Cortex of kidney (tissue), 1 donor: ENCODE measurements at places on chromosomes 7 and 10.

- no peak for DNase-seq
Observed at GRCh38 chr10:27188259-27188658, 33.1 kb downstream of the MASTL start.

GRCh38 chr10:125792342-125793300 is 17.0 kb upstream of the MMP21 start:
- DNase-seq: no peak

- no peak for DNase-seq
Observed at GRCh38 chr10:49104323-49104722, 11.0 kb downstream of the VSTM4 start.

DNA sequence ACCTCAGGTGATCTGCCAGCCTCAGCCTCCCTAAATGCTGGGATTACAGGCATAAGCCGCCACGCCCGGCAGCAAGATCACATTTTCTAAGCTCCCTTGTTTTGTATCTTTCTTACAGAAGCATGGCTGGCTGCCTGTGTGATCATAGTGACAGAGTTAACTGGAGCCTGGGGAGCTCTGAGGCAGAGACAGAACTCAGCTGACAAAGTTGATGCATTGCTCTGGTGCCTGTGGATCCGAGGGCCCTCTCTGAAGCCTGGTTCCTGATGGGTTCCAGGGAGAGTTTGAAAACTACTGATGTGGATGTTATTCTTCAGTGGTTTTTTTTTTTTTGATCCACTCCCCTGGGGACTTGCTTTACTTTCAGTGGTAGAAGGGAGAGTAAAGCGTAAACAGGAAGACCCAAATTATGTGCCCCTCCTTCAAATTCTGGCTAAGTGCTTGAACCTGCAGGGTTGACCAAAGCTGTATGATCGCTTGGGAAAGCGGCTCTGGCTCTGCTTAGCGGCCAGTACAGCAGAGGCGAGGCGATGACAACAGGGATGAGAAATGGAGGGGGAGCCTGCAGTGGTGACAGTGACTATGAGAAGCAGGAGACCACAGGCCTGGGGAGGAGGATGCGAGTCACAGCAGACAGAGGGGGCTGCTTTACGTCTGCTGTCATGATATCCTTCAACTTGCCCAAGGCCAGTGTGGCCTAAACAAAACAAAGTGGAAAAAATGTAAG is 6.8 kb upstream of the EFCAB10 start:
- no peak for DNase-seq

DNA sequence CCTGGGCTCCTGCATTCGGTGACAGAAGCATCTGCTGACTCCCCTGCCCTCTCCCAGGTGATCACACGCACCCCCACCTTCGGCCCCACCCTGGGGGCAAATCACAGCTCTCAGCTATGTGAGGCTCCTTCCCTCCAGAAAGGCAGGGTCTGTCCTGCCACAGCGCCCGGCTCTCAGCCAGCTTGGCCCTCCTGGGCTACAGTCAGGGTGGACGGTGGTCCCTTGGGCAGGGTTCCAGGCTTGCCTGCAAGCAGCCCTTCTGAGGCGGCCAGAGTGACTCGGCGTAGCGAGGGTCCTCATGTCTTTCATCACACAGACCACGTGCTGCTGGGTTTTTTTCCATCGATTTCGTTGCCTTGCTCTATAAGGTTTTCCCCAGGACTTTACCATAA is 53.6 kb upstream of the EBF3 start:
- DNase-seq: no peak

GRCh38 chr10:49382226-49382625 is 13.7 kb downstream of the DRGX start:
- no peak for DNase-seq

- no peak for DNase-seq
Observed at GRCh38 chr7:21543528-21544302, 876 bp downstream of the DNAH11 start.

GRCh38 chr10:96124230-96125141 is 5.6 kb upstream of the ZNF518A start:
- no peak for DNase-seq

- no peak for DNase-seq
Observed at GRCh38 chr7:21251151-21251800, 176.6 kb upstream of the SP4 start.

GRCh38 chr10:47016564-47016963 is 105.3 kb downstream of the PTPN20 start:
- no peak for DNase-seq

DNA sequence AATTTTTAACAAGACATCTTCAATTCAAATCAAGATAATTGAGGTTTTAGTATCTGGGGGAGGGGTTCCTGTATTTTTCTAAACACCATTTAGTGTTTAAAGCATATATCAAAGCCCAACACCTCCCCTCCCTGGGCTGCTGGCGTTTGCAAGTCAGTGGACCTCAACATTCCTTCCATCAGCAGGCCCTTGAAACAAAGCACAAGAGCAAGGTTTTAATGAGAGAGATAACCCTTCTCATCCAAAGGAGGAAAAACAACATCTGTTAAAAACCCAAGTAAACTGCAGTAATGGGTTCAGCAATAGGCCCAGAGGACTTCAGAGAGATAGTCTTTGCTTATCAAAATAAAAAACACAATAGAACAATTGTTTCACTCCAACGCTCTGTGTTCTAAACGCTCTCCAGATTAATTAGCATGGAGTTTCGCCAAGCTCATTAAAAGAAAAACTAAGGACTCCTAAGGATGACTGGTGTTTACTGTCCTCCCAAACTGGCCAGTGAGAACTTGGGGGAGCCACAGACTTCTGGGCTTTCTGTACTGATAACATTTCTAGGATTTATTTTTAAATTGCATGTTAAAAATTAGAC is 2.5 kb downstream of the JCAD start:
- no peak for DNase-seq

DNA sequence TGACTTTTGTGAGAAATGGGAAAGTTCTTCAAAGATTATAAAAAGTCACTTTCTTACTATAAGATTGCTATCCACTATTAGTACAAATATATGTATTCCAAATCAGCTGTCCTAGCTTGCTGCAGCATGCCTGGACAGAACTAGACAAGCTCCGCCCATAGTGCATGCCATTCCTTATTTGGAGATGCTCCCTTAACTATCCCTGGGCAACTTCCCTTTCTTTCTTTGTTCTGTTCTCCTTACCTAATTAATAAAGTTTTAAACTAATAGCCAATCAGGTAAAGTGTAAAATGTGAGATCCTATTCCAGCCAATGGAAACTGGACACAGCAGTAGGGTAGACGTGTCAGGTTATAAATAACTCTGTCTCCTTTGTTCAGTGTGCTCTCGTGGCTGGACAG is 281.9 kb downstream of the CAMK1D start:
- DNase-seq: no peak

GRCh38 chr7:32515890-32516550 is 20.7 kb downstream of the AVL9 start:
- no peak for DNase-seq

DNA sequence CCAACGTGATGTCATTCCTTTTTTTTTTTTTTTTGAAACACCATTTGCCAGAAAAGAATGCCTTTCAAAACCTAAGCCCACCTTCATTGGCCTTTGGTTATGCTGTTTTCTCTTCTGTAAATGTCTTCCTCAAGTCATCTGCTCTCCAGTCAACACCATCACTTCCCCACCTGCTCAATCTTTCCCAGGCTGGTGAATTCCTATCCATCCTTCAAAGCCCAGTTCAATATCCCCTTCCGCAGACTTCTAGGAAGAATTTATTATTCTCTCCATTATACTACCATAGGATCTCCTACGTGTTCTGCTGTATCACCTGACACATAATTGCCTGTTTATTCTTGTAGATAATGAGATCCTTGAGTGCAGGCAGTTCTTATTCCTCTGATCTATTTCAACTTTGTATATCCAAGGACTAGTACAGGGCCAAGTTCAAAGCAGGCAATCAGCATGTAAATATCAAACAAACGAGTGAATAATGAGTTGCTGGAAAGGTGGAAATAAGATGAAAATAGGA is 73.5 kb upstream of the PRR15 start:
- DNase-seq: no peak

DNA sequence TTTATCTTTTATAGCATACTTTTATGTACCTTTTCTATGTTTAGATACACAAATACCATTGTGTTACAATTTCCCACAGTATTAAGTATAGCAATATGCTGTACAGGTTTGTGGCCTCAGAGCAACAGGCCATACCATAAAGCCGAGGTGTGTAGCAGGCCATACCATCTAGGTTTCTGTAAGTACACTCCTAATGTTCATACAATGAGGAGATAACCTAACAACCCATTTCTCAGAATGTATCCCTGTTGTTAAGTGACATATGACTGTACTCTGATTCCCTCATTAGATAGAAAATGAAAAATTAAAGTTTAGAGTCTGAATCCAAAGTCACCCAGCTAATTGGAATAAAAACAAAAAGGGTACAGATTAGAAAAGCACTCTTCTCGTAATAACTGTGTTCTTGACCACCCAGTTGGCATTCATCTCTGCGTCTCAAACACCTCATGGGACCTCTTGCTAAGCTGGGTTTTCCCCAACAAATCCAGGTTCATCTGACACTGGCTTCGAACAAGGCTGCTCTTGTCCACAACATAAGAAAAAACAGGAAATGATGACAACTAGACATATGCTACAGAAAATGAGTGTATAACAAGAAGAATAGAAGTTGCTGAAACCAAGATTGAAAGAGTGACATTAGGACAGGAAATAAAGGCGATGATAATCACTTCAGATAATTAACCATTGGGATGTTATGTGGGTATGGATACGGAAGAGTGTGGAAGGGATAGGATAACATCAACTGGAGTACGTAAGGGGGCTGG is 1.4 kb downstream of the NDUFB8 start:
- DNase-seq: no peak

GRCh38 chr7:38950309-38950708 is 27.4 kb upstream of the POU6F2 start:
- no peak for DNase-seq

GRCh38 chr7:2633538-2634266 is 1.9 kb downstream of the TTYH3 start:
- no peak for DNase-seq

DNA sequence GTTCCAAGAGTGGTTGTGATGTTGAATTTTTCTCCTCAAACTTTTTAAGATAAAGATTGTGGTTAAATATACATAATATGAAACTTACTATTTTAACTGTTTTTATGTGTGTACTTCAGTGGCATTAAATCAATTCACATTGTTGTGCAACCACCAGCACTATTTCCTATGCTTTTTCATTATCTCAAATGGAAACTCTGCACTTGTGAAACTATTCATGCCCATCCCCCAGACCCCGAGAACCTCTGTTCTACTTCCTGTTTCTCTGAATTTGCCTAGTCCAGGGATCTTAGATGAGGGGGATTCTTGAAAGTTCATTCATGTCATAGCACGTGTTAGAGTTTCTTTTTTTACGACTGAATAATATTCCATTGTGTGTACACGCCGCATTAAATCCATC is 67.0 kb downstream of the WDR37 start:
- DNase-seq: no peak

GRCh38 chr7:101102026-101102425 is 16.7 kb downstream of the TRIM56 start:
- DNase-seq: no peak

DNA sequence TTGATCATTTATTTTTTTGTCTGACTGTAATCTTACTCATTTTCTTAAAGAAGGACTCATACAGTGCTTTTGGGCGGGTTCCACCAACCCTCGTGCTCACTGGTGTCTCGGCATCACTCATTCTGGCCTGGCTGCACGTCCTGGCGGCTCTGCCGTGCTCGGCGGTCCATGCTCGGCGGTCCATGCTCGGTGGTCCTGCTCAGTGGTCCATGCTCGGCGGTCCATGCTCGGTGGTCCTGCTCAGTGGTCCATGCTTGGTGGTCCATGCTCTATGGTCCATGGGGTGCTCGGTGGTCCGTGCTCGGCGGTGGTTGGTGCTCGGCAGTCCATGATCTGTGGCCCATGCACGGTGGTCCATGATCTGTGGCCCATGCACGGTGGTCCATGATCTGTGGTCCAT is 72.5 kb downstream of the WDR37 start:
- no peak for DNase-seq

DNA sequence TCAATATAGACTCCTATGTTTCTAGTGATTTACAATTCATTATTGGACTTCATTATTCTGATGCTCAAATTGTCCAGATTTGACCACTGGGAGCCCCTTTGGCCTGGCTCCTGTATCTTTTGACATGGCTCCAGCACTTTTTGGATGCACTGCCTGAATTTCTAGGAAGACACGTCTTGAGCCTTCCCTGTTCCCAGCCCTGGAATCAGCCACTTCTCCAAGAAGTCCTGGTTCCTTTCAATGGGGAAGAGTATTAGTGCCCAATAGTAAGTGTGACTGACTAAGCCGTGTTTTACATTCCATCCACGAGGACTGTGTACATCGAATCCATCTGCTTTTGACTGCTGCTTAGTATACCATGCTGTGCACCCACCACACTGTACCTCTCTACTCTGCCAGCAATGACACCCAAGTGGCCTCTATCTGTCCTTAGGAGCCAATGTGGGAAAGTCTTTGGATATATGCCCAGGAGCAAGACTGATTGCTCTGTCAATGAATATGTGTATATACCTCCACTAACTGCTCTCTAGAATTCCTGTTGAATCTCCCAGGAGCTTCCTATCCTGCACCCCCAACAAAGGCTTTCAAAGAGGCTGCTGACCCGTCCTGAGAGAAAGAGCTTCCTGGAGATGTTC is 23.2 kb upstream of the NPFFR1 start:
- no peak for DNase-seq

DNA sequence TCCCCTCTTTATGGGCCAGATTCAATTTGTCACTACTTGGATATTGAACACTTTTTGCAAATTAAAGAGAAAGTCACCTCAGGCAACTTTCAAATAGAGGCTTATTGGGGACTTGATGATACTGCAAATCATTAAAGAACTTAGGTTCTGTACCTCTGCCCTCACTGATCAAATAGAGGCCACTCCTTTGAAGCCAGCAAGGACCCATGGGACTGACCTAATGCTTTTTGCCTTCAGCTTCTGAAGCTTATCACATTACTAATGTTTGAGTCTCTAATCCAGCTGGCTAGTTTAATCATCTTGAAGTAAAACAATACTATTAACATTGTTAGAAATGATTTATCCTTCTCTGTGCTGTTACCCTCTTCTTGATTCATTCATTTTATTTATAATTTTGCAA is 93.0 kb upstream of the ZNF800 start:
- DNase-seq: no peak

DNA sequence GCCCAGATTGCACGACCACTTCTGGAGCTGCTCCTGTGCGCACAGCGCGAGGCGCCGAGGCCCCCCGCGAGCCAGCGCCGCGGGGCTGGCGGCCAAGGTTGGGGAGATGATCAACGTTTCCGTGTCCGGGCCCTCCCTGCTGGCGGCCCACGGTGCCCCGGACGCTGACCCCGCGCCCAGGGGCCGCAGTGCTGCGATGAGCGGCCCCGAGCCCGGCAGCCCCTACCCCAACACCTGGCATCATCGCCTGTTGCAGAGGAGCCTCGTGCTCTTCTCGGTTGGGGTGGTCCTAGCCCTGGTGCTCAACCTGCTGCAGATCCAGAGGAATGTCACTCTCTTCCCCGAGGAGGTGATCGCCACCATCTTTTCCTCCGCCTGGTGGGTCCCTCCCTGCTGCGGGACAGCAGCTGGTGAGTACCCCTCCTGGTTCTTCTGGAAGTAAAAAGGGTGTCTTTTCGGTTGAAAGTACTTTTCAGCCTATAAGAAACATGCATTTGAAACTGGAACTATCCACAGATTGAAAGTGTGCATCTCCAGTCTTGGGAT is 683 bp downstream of the INSIG1 start:
- DNase-seq: no peak

- DNase-seq: no peak
Observed at GRCh38 chr7:49037346-49038210, 113.2 kb downstream of the CDC14C start.

- no peak for DNase-seq
Observed at GRCh38 chr10:132256866-132257265, 50.9 kb downstream of the STK32C start.

- DNase-seq: no peak
Observed at GRCh38 chr7:44289341-44290251, 35.8 kb downstream of the CAMK2B start.
